ENCODE measurements at places on chromosomes 1 and 21.

DNA sequence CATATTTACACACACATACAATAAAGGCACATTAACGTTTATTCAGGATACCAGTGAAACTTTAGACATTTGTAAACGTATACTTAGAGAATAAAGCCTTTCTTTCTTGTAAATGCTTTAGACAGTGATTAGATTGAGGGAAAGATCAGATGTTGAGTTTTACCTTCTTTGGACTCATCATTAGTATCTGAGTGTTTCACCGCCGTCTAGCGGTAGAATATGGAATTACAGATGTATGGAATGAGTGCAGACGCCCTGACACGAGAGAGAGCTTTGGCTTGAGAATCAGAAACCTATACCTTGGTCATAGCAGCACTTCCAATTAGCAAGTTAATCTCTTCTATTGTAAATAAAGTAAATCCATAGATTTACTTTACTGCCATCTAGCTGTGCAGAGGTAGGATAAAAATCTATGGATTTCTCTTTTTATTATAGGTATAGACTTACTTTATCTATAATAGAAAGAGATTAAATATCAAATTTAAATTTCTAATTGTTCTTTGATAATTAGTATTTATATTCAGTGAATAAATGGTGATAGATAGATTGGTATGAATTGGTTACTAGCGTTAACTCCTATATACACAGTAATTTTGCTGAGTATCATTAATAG, 12.6 kb downstream of the FLG2 start:
- no peak for DNase-seq

- no peak for DNase-seq
Observed at GRCh38 chr1:67211589-67212563, 45.6 kb downstream of the IL23R start.

DNA sequence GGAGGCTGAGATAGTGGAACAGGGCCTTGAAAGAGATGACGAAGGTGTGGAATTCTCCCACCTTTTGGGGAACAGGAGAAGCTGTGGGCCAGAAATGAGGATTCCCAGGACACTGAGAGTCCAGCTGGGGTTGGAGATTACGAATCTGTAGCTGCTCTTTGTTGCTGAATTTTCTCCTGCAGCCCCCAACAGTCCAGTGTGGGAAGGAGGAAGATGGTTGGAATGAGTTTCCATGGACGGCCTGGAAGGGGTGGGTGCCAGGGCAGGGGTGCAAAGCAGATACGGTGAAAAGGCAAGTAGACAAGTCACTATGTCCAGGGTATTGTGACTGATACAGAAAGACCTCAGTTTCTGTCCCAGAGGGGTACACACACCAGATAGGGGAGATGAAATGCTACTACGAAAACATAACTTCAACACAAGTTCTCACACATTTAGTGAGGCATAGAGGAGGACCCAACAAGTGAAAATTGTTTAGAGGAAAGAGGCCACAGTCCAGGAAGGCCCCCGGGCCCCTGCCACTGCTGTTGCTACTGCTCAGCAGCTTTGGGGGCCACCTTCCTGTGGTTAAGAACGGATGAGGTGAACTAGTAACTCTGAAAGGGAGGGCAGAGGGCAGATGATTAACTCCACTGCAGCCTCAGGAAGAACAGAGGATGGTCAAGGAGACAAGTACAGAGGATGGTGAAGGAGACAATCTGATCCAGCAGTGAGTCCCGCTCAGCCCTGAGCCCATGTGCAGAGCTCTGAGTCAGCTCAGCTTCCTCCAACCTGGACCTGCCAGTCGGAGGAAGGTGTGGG, 7.3 kb downstream of the CD244 start:
- DNase-seq = no peak

DNA sequence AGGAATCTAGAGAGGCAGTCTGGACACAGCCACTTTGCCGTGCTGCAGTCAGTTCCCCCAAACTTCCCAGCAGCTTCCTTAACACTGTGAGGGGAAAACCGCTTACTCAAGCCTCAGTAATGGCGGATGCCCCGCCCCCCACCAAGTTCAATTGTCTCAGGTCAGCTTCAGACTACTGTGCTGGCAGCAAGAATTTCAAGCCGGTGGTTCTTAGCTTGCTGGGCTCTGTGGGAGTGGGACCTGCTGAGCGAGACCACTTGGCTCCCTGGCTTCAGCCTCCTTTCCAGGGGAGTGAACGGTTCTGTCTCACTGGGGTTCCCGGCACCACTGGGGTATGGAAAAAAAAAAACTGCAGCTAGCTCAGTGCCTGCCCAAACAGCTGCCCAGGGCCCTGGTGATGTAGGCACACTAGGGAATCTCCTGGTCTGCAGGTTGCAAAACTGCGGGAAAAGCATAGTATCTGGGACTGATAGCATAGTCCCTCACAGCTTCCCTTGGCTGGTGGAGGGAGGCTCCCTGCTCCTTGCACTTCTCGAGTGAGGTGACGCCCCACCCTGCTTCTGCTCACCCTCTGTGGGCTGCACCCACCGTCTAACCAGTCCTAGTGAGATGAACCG, 23.7 kb upstream of the HFM1 start:
- no peak for DNase-seq

- no peak for DNase-seq
Observed at GRCh38 chr1:202551683-202552082, 158.6 kb downstream of the SYT2 start.

GRCh38 chr1:174052621-174053020, 30.5 kb upstream of the RC3H1 start:
- DNase-seq = no peak

- DNase-seq = no peak
Observed at GRCh38 chr21:43702785-43703034, 16.2 kb upstream of the PDXK start.

DNA sequence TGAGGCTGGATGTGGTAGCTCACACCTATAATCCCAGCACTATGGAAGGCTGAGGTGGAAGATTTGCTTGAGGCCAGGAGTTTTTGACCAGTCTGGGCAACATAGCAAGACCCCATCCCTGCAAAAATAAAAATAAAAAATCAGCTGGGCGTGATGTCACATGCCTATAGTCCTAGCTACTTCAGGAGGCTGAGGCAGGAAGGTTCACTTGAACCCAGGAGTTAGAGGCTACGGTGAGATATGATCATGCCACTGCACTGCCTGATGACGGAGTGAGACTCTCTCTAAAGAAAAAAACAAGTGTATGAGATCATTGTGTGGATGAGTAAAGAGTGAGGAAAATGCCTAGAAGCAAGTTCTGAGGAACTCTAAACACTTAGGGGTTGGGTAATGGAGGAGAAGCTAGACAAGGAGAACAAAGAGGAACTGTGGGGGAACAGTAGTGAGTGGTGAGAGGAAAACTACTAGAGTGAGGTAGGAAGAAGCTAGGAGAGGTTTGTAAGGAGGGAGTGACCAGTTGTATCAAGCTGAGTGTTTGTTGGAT, 17.0 kb downstream of the CLIC4 start:
- DNase-seq = no peak

DNA sequence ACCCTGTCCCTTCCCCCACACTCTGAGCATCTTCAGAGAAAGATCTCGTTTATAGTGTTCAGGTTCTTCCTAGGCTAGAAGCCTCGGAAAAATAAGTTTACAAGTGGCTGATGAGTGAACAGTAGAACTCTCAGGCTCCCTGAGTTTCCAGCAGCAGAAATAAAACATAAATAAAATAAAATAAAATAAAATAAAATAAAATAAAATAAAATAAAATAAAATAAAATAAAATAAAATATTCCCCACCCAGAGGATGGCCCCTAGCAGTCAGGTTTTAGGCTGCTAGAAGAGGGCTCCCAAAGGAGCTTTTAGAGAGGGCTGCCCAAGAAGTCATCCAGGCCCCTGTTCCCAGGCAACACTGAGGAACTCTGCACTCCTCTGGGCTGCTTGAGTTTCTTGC, 55.1 kb downstream of the KCNC4 start:
- DNase-seq = no peak

- DNase-seq = no peak
Observed at GRCh38 chr1:118716775-118717174, 271.4 kb downstream of the TBX15 start.

DNA sequence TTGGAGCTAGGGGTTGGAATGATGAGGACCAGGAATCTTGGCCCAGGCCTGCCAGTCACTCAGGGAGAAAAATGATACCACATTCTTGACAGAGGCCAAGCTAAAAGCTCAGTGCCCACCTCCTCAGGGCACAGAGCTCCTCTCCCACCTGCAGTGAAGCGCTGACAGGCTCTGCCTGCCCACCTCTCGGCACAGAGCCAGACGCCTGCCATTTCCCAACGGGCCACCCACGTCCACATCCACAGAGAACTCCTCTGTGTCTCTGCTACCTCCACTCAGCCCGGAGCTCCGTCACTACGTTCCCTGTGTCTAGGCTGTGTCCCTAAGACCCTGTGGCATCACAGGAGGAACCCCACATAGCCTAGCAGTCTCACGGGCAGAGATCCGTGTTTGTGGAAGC, 60.8 kb downstream of the MRPL37 start:
- DNase-seq = no peak

- no peak for DNase-seq
Observed at GRCh38 chr1:89823679-89824292, 3.0 kb downstream of the LRRC8D start.

- DNase-seq = no peak
Observed at GRCh38 chr21:26444646-26445045, 128.4 kb downstream of the CYYR1 start.

- no peak for DNase-seq
Observed at GRCh38 chr1:18560692-18561091, 70.0 kb upstream of the PAX7 start.

GRCh38 chr21:44510508-44511218, 29.3 kb downstream of the KRTAP10-1 start:
- DNase-seq = peak; percentile 65

DNA sequence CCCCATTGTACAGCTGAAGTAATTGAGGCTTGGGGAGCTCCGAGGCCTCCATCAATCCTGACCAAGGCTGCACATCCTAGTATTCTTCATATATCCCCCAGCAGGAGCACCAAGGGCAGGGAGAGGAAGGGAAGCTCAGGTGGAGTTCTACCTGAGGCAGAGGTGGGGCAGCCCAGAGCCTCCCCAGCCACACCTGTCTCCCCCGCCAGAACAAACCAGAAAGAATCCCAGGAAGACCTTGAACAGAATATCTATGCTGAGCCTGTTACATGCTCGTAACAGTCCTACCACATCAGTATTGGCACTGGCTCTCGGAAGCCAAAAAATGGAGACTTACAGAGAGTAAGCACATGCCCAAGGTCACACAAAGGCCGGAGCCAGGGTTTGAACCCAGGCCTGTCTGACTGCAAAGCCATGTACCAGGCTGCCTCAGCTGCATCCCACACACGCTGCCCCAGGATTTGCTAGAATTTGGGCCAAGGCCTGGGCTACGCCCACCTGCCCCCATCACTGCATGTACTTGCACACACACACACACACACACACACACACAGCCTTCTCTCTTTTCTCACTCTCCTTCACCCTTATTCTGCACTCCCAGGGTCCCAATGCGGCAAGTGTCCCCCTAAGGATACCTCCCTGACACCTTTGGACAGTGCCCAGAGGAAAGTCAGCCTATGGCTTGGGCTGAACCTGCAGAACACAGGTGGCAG, 4.5 kb downstream of the E2F2 start:
- DNase-seq = no peak
